Ureter (tissue), 1 donor: ENCODE measurements at places on chromosomes 13 and 19. TPM values are rescaled to one million over a fixed set of nuclear protein-coding genes. Genes with fewer than 3 reads are reported as not detected.

- DNase-seq = peak; percentile 86
These were observed 7.3 kb upstream of the HOOK2 start for GRCh38 chr19:12782424-12783290.

- DNase-seq = no peak
These were observed 101.6 kb downstream of the RAP2A start for GRCh38 chr13:97535614-97536013.

UNC13A gene
- 1.4 TPM for total RNA-seq

HPN gene
- total RNA-seq = 0.73 TPM

- DNase-seq = no peak
These were observed 145.3 kb downstream of the PDS5B start for GRCh38 chr13:32731576-32731975.

GRCh38 chr19:6577476-6578125, 13.3 kb downstream of the CD70 start:
- DNase-seq = no peak
